ENCODE measurements at places on chromosomes 4 and X.

GRCh38 chr4:2059046-2059725 is at the start of gene NAT8L:
Gene NAT8L (plus strand): TSS chr4:2059327. CDS start chr4:2059512, 185 bp downstream.
- DNase-seq, result no peak

- DNase-seq, result no peak
Measured at GRCh38 chr4:67894659-67895058, 10.9 kb upstream of the TMPRSS11D start.

DNA sequence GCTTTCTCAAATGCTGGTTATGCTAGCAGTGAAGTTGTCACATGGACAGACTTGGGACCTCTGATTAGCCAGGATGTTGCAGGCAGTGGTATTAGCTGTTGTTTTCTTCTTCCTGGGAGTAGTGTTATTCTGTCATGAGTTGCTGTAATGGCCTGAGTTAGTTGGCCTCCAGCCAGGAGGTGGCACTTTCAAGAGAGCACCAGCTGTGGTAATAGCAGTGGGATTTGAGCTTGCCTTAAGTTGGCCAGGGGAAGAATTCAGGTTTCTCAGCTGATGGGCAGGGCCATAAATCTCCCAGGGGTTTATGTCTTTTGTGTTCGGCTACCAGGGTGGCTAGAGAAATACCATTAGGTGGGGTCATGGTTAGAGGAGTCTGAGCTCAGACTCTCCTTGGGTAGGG is 132.6 kb downstream of the GLUD2 start:
- no peak for DNase-seq

DNA sequence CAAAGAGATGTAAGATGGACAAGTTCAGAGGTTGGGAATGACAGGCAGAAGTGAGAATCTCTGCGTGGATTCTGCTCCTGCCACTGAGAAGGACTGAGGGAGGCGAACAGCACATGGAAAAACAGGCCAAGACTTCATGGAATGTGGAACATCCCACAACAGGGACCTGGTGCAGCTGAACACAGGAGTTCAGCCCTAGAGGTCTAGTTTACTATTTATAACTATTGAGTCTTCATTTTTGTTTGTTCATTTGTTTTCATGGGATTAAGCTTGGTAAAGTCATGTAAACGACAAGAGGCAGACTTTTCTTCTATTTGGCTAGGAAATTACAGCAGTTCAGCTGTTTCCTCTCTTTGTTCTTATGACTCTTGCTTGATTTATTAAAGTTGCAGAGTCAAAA is 234.5 kb downstream of the MAML3 start:
- DNase-seq, result no peak

DNA sequence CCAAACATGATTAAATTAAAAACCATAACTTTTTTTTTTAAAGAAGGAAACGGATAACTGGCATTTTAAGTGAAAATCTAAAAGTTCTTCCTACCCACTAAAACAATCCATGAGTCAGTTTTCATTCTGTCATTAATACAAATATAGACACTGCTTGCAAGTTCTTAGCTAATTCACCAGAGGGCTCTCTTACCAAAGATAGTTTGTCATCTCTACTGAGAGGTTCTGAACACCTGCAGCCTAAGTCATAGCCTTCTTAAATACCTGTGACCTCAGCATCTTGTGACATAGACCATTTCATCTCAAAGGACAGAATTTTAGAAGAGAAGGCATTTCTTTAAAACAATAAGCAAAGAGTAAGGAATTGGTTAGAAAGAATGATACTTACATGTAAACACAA is 65.3 kb upstream of the FAM120C start:
- DNase-seq, result no peak

DNA sequence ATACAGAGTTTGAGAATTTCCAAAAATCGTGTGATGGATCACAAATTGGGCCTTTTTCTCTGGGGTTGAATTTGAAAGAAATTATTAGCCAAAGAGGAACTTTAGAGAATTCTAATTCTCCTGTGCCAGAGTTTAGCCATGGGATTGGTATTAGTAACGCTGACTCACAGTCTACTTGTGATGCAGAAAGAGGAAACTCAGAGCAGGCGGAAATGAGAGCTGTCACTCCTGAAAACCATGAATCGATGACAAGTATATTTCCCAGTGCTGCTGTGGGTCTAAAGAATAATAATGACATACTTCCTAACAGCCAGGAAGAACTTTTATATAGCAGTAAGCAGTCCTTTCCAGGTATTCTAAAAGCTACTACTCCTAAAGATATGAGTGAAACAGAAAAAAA is 64.9 kb downstream of the N4BP2 start:
- no peak for DNase-seq

GRCh38 chr4:48649505-48649904 is 130.6 kb downstream of the FRYL start:
- DNase-seq, result no peak

- DNase-seq, result no peak
Measured at GRCh38 chr4:187286525-187286924, 562.9 kb upstream of the FAT1 start.

DNA sequence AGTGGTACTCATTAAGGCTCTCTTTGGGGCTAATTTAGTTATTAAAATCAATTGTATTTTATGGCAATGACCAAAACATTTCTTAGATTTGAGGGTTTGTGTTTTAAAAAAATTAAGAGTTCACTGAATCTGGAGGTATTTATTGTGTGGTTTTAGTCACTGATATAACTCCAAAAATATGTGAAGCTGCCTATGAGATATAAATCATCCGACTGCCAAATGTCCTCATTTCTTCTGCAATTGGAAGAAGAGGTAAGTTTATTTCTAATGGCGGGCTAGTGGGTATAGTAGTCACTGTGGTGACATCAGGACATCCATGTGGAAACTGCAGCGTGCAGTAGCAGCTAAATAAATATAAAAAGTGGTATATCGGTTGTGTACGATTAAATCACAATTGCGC is 205.5 kb downstream of the MID1 start:
- DNase-seq, result no peak

GRCh38 chr4:138821331-138821730 is 194.2 kb upstream of the NOCT start:
- no peak for DNase-seq

DNA sequence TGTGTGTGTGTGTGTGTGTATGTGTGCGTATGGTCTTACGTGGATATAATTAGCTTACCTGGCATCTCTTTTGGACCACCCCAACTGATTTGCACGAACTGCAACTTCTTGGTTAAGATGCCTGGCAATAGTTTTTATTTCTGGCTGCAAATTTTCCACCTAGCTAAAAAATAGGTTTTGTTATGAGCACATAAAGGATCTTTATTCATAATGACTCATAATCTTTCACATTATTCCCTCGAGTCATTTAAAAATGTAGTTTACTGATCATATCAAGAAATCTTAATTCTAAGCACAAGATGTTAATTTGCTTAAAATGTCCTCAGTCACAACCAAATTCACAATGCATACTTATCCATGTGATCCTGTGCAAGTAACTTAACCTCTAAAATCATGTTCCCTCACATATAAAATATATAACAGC is 1.5 kb downstream of the COX18 start:
- DNase-seq, result no peak

DNA sequence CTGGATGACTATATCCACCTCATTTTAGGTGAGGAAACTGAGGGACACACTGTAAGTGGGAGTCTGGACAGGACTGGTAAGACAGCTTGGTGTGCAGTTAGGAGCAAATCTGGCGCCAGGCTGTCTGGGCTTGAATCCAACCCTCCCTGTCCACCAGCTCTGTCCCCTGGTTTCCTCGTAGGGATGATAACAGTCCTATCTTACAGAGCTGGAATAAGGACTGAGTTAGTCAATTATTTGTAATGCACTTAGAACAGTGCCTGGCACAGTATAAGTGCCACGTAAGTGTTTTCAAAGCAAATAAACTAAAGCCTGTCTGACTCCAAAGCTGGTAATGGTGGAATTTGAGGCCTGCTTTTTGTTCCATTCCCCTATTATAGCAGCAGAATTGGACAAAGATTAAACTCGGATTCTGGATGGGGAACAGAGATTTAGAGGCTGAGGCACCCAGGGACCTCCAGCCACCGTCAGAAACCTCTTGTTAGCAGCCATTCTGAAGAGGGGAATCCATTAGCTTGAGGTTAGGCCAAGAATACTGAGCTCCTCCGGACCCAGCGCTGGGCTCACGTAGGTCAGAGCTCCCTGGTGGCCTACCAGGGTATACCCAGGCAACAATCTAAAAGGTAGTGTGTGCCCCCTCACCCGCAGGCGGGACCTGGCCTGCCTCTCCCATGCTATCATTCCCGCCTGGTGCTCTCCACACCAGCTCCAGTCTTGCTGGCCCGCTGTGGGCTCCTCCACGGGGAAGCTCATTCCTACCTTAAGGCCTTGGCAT is 102.1 kb downstream of the UCHL1 start:
- no peak for DNase-seq

- no peak for DNase-seq
Measured at GRCh38 chr4:89357340-89357739, 49.7 kb upstream of the GPRIN3 start.

DNA sequence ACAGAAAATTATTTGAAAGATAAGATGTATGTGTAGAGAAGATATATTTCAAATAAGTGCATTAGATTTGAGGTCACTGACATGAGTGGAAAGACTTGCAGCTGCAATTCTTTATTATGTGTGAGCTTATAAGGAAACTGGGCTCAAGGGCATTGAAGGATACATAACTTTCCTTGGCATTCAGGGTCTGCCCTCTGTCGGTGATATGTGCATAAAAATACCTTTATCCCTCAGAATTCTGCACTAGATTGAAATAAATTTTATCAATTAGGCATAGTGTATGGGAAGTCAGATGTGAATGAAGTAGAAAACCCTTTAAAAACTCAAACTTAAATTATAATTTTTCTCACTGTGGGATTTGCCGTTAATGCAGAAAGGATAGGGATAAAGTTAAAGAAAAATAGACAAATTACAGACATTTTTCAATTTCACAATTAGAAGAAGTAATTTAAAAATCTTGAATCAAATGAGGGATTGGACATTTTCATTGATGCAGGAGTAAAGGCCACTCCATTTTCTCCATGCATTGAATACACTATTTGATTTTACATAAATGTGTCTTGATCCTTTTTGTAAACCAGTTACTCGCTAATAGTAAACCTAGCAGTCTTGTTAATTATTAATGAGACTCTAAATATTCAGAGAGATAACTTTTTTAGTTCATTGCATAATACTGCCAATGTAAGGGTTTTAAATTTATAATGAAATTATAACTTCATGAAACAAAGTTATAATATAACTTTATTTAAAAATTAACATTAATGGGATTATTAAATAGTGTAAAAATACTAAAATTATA is 21.0 kb upstream of the ETNPPL start:
- DNase-seq, result no peak

DNA sequence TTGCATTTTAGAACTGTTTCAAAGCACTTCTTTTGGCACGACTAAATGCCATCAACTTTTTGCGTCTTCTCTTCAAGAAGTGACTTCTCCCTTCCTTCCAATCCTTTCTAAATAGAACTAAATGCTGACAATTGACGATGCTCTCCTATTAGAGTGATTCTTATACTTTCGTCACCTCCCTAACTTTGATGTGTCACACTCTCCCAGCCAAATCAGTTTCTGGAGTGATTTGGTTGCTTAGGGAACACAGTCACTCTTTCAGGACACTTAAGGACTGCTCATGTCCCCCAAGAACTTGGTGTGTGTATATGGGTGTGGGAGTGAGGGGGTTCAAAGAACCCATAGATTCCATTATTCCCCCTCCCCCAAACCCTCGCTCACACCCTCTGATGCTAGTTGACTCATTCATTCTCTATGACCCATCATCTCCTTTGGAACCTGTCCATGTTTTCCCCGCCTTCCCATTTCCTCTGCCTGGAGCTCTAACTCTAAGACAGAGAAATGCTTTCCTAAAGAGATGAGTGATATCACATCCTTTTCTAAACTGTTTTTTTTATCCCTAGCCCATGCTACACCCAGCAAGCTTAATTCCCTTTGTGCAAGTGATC is 26.8 kb upstream of the AREG start:
- DNase-seq, result no peak

- DNase-seq, result no peak
Measured at GRCh38 chr4:147567276-147567675, 49.9 kb upstream of the TMEM184C start.

GRCh38 chr4:174357321-174357720 is 73.6 kb downstream of the CEP44 start:
- DNase-seq, result no peak

DNA sequence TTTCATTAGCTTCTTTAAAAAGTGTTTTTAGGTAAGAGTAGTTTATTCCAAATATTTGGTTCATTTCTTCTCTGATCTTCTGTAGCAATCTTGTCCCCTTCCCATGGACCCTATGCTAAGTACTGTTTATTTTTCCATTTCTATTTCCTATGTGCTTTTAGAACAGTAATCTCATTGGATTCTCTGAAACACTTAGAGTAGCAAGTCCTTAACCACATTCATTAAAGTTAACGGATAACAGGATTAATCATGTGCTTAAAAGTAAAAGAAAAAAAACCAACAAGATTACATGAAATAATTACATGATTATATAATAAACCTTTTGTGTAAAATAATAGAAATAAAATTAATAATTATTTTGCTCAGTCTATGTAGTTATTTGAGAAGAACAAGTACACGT is 929.7 kb downstream of the C4orf33 start:
- no peak for DNase-seq

GRCh38 chr4:2914256-2915126 is 48.7 kb downstream of the NOP14 start:
- no peak for DNase-seq

DNA sequence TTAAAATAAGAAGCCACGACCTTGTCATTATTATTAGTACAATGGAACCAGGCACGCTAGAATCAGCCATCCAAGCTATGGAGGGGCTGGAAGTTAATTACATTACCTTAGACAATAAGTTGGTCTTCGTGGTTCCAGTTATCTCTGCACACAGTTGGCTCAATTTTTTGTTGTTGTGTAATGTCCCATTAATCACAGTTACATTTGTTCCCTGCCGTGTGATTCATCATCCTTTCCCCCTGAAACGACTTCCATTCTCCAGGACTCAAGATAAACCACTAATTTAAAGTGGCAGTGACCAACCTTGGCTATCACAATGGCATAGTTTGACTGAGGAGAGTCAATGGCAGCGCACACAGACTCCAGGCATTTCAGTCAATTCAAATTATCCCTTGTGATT is 905.0 kb downstream of the RAB28 start:
- no peak for DNase-seq

DNA sequence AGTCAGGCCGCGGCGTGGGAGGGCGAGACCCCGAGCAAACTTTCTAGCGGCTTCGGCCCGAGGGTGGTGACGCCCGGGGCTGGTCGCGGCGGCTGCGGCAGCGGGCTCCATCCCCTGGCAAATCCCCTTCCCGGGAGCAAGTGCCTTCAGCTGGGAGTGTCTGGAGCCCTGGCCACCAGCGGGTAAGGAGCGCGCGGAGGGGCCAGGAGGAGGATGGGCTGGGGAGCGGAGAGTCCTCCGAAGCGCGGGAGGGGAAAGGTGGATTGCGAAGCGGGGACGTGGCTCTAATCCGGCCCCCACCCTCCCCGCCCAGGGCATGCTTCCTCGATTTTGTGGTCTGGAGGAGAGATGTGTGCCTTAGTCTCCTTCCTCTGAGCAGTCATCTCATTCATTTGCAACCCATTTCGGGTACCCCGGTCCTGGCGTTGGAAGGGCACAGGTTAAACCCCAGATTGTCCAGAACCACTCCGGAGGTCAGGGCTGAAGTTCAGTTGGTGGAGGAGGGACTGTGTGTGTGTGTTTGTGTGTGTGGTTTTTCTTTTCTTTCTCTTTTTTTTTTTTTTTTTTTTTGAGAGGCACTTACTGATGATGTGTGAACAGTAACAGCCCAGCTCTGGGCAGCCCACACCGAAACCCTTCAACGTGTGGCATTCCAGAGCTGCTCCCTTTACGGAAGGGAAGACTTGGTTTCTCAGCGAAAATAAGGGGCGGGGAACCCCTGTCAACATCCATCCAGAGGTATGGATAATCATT is 516 bp downstream of the SGMS2 start:
- DNase-seq, result no peak
